ENCODE measurements at places on chromosomes 16 and 17.
A peak's percentile ranks its signal among the peaks of the same experiment; 100 is the strongest.

DNA sequence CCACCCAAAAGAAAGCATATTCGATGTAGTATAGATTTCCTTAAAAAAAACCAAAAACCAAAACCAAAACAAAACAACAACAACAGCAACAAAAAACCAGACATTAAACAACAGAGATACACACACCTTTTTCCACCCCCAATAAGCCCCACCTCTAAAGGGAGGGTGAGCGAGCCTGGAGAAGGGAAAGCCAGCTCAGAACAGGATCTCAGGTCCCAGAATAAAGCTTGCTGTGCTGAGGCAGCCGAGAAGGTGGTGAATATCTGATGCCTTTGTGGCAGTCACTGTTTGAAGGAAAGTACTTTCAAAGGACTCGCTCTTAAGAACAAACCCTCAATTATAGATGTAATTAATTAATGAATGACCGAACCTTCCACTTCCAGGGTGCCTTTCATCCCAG is 470 bp downstream of the KRT23 start:
- DNase-seq, result no peak

DNA sequence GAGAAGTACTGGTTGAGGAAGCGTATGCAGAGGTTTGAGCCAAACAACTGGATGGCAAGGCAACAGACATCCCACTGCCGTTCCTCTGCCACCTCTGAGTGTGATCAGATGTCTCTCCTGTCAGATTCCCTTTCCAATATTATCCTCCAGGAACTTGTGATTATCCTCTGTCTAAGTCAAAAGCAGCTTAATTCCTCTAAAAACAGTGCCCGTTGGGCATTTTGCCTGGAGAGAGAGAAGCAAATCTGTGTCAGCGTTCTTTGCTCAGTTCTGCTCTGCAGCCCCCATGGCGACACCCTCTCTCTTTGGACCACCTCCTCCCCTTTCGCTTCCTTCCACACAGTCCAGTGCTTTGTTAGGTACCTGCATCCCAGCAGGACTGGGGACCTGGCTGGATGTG is 56.1 kb upstream of the TBX2 start:
- DNase-seq, result no peak

DNA sequence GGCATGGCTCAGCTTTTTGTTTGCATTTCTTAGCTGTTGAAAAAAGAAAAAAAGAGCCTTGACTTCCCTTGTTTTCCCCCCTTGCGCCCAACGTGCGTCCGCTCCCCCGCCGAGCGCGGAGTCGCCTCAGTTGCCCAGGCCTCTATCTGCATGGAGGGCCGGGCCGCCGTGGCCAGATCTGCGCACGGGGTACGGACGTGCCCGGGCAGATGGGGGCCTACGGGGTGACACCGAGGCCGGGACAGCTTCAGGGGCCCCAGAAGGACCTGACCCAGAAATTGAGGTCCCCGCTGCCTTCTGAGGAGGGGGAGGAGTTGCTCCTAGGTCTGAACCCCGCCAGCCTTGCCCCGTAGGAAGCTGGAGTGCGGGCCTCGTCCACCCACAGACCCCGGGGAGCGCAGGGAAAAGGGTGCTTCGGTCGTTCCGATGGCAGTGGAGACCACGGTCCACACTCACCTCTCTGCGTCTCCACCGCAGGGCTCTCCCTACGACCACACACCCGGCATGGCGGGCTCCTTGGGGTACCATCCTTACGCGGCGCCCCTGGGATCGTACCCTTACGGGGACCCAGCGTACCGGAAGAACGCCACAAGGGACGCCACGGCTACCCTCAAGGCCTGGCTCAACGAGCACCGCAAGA is 1.5 kb downstream of the IRX5 start:
- DNase-seq, result no peak

DNA sequence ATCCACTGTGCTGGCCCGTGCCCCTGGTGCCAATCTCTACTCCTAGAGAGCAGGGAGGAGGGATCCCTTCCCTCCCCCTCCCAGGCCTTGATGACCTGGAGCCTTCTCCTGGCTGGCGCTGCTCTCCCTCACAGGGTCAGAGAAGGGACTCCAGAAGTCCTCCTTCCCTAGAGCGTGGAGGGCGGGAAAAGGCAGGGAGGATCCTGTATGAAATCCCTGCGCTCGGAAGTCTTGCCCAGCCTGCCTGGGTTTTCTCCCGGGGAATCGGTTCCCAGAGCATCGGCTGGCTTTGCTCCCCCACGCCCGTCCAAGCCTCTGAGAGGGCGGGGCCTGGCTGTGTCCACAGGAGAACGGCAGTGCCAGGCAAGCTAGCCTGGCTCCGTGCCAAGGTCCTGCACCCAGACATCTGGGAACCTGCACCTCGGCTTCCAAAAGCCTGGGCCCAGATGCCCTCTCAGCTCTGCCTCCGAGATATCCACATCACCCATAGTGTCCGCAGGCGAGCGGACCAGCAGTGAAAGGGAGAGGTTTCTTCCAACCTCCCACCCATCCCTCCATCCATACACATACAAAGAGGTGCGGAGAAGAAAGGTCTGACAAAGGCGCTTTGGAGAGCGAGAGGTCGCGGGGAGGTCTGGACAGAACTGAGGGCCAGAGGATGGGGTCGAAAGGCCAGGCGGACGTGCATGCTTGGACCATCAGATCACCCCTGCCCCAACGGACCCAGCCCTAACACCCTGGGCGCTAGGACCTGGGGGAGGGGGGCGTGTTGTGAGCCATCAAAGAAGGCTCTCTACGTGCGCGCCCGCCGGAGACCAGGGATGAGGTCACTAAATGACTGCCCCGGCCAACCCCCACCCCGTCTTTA is 1.1 kb downstream of the MPP2 start:
- DNase-seq, result peak; percentile 31

GRCh38 chr17:56652628-56653027 is 59.1 kb downstream of the NOG start:
- DNase-seq, result no peak

- no peak for DNase-seq
Measured at GRCh38 chr17:57548421-57549410, 196.4 kb downstream of the CCDC182 start.

- DNase-seq, result no peak
Measured at GRCh38 chr16:84003038-84003437, 35.0 kb downstream of the NECAB2 start.

- no peak for DNase-seq
Measured at GRCh38 chr16:17299790-17300189, 171.0 kb downstream of the XYLT1 start.

DNA sequence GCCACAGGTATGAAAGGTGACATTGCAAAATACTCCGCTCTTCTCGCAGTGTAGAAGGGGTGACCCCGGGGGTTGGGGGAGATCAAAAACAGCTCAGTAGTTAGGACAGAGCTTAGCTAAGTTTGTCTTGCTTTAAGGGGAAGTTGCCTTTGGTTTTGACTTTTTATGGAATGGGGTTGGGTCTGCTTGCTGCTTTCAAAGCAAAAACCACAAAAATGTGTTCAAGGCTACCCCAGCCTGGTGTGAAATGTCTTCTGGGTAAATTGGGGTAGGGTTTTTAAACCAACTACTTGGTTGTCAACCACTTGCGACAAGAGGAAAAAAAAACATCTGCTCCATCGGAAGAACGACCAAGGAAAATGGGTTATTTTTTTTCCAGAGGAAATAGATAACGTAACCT is 6.2 kb downstream of the FUS start:
- no peak for DNase-seq

GRCh38 chr17:75557075-75557851 is 30.3 kb upstream of the MYO15B start:
- DNase-seq, result no peak

- no peak for DNase-seq
Measured at GRCh38 chr16:87229230-87230188, 87.7 kb downstream of the C16orf95 start.

- DNase-seq, result no peak
Measured at GRCh38 chr17:61456061-61456681, 3.9 kb downstream of the TBX4 start.

DNA sequence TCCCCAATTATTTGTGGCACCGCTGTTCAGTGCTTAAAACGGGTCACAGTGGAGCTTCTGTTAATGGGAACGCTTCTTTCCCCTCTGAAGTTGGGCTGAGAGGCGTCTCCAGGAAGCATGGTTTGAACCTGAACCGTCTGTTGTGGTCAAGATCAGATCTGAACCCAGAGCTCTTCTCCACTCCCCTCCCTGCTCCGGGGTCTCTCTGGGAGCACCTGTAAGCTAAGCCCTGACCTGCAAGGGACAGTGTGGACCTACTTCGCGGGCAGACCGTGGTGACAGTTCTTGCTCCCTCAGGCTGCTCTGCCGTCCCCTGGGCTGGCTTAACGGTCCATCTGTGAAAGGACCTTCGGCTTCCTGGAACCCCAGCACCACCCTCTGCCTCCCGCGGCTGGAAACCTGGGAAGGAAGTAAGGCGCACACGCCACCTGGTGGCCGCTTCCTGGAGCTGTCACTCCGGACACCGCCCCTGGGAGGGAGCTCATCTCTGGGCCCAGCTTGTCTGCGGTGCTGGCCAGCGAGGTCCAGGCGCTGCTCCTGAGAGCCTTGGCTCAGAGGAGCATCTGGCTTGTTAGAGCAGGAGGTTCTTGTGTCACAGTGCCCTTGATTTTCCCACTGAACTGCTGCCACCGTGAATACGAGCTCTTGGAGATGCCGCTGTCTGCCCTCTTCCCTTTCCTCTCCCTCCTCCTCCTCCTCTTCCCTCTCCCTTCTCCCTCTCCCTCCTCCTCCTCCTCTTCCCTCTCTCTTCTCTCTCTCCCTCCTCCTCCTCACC is 518.5 kb upstream of the EEF2KMT start:
- DNase-seq, result peak; percentile 52

DNA sequence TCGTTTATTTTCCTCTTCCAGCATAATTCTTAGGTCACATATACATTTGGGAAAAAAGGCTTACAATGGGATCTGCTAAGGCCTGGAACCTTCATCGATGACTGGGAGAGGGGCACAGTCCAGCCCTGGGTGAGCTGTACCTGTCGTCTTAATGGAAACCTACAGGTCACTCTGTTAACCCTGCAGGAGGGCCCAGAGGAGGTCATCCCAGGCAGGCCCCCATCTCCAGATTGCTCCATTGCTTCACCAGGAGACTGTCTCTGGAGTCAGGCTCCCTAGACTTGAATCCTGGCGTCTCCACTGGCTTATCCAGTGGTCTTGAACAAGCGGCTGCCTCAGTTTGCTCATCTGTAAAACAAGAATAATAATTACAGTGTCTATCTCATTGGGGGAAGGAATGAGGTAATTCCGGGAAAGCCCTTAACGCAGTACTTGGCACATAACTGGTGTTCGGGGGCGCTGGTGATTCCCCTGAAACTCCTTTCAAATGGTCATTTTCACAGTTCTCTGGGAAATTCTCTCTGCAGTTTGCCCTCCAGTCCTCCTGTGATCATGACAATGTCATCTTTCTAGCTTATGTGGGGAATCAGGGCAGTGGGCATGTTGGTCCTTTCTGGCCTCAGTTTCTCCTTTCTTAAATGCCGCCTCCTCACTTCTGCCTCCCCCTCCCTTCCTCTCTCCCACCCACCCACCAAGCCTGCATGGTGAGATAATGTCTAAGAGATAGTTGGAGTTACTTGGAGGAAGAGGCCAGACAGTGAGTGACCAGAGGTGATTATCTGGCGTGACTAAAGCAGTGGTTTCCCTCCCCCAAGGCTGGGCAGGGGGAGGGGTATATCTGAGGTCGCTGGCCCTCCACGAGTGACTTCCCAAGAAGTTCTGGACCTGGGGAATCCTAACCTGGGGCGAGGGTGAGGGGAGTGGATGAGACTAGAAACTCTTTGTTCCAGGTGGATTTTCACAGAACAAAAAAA is 31.3 kb upstream of the TAC4 start:
- DNase-seq, result no peak

GRCh38 chr16:11370084-11370931 is 25.0 kb downstream of the RMI2 start:
- no peak for DNase-seq

GRCh38 chr16:72722552-72722951 is 325.4 kb downstream of the ZFHX3 start:
- no peak for DNase-seq

DNA sequence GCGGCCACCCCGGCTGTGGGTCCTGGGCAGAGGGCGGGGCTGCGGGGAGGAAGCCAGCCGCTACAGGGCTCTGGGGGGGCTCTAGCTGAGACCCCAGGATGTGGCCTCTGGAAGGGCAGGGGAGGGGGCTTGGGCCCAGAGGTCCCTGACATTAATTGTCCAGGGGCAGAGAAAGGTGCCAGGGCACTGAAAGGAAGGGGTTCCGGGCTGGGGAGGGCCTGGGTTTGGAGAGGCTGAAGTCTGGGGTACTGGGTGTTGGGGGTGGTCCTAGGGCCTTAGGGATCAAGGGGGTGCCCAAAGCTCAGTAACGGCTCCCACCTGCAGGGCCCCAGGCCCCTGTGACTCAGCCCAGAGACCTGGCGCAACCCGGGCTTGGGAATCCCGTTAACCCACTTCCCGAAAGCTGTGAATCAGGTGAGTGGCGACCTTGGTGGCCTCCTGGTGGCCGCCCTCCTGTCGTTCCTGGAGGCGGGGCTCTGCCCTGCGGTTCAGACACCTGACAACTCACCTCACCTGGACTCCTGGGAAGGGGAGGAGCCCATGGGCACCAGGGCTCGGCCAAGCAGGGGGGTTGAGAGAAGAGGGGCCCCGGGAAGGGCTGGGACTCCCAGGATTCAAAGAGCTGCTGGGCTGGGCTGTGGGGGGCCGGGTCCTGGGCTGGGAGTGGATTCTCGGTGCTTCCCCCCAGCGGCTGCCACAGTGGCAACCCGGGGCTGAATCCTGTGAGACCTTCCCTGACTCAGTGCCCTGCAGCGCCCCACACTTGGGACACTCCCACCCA is 465 bp upstream of the PRSS22 start:
- DNase-seq, result no peak

- DNase-seq, result no peak
Measured at GRCh38 chr17:82321947-82322466, 4.6 kb upstream of the CD7 start.

GRCh38 chr17:69820876-69821473 is 254.1 kb upstream of the KCNJ16 start:
- DNase-seq, result no peak

DNA sequence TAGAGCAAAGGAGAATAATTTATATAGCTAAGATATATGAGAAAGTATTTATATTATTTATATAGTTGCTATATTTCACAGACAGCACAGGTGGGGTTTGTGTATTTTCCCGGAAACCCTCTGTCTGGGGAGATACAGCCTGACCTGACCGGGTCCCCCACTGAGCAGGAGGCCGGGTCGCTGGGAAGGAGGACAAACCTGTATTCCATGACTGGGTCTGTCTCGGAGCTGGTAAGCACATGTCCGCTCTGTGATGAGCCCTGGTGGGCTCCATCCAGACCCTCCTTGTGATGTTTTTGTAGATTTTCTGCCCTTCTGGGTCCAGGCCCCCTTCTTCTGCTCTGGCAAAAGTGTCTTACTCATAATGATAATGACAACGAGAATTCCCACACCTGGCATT is 27.7 kb downstream of the WNT9B start:
- no peak for DNase-seq

DNA sequence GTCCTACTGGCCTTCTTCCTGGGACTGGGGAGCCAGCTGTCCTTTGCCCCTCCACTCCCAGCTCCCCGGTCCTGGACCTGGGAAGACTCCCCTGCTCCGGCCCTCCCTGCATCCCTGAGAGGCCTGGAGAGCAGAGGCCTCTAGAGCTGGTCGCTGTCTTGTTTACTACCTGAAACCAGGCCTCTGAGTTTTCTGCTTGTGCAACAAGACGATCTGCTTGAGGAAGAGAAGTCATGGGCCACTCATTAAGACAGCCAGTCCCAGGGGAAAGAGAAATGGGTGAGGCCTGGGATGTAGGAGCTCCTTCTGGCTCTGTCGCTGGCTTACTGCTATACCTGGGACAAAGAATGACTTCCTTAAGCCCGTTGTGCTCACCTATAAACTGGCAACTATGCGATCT is 29.8 kb upstream of the GPRC5C start:
- no peak for DNase-seq

Measured in activated CD8-positive, alpha-beta T cell treated with anti-CD3 and anti-CD28 coated beads, Interleukin-2, amount 10 ng/mL, durations not matched to agents 7 days and 5 days (primary cell).